ENCODE measurements at places on chromosomes 13 and 19. TPM values are rescaled to one million over a fixed set of nuclear protein-coding genes. Genes with fewer than 3 reads are reported as not detected.

DNA sequence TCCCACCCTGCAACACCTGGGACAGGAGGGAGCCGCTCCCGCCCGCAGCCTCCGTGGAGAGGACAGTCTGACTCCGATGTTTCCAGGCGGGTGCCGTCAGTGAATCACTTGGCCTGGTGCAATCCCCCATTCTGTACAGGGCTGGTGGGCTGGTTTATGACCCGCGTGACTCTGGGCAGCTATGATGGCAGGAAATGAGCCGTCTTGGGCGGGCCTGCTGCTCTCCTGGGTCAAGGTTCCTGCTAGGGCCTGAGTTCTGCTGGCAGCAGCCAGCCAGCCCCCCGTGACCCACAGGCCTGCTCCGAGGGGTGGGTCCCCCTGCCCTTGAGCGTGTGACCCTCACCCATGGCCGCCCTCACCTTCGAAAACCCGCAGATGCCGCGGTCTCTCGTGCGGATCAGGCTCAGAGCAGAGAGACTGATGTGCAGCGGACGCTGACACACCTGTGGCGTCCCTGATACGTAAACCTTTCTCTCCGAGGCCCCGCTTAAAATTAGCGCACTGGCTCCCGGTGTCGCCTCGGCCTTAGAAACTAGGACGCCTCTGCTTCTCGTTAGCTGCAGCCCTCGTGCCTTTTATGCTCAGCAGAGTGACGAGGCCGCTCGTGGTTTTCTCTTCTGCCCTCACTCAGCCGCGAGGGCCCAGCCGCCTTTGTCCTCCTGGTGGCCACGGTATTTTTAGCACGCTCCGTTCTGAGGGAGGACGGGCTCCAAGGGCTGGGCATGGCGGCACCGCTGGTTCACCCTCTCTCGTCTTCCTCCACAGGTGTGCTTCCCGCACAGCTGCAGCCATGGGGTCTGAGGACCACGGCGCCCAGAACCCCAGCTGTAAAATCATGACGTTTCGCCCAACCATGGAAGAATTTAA lies 63.4 kb downstream of the KDM4B start:
- no peak for DNase-seq

The WDR88 gene
- polyA plus RNA-seq: 0.03 TPM

DNA sequence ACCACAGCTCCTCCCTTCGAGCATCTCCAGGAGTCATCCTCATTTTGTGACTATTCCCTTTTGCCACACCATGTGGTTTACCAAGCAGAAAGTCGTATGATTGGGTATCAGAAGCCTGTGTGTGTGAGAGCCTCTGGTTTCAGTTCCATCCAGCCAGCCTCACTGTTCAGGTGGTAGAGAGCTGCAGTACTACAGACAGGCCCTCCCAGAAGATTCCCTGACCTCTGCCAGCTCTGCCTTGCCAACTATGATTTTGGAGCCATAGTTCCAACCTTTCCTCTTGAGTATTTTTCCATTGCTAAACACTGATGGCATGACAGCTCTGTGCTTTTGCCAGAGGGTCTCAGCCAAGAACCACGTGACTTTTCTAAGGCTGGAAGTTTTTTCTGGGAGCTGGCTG lies 82.5 kb downstream of the DHRS12 start:
- DNase-seq: no peak

GRCh38 chr13:51814825-51815650 lies 11.1 kb upstream of the DHRS12 start:
- DNase-seq: peak; percentile 79

- no peak for DNase-seq
These were observed 2474.2 kb downstream of the PCDH9 start for GRCh38 chr13:64755961-64756360.

The ZNF749 gene
- 14.9 TPM for polyA plus RNA-seq

- peak; percentile 38 for DNase-seq
These were observed at the start of gene TSPAN16 for GRCh38 chr19:11295665-11296245. Gene TSPAN16, plus strand, starts transcription at chr19:11296160. Its CDS starts 138 bp downstream, at chr19:11296298.

- peak; percentile 93 for DNase-seq
These were observed 33.5 kb downstream of the ZSWIM9 start for GRCh38 chr19:48203794-48204628.

- no peak for DNase-seq
These were observed 37.1 kb downstream of the TSHZ3 start for GRCh38 chr19:31312009-31312676.

The MBD3L2 gene
- 0.12 TPM for polyA plus RNA-seq

GRCh38 chr13:114087430-114087829 lies 45.0 kb downstream of the RASA3 start:
- no peak for DNase-seq

GRCh38 chr13:67355812-67356476 lies 125.8 kb upstream of the PCDH9 start:
- no peak for DNase-seq

- DNase-seq: peak; percentile 100
These were observed 27.9 kb upstream of the ONECUT3 start for GRCh38 chr19:1725100-1726064.
